ENCODE measurements at places on chromosomes 2 and 18. TPM values are rescaled to one million over a fixed set of nuclear protein-coding genes. Genes with fewer than 3 reads are reported as not detected.

AFF3 gene
- polyA plus RNA-seq, result 85.9 TPM

IL36A gene
- polyA plus RNA-seq, result not detected

GPR45 gene
- polyA plus RNA-seq, result not detected

SLC66A3 gene
- polyA plus RNA-seq, result 48.6 TPM

FRZB gene
- polyA plus RNA-seq, result 0.90 TPM

ZBTB7C gene
- not detected for polyA plus RNA-seq

GATA6 gene
- polyA plus RNA-seq, result not detected

NEB gene
- 1.4 TPM for polyA plus RNA-seq

PAX8 gene
- 0.85 TPM for polyA plus RNA-seq

EFEMP1 gene
- polyA plus RNA-seq, result not detected

SERPINB2 gene
- polyA plus RNA-seq, result not detected

CNDP2 gene
- 179 TPM for polyA plus RNA-seq

PRKAG3 gene
- polyA plus RNA-seq, result not detected

MFSD2B gene
- not detected for polyA plus RNA-seq

HJURP gene
- not detected for polyA plus RNA-seq

EIF2AK2 gene
- 40.0 TPM for polyA plus RNA-seq

HOXD9 gene
- not detected for polyA plus RNA-seq

SLC39A10 gene
- polyA plus RNA-seq, result 11.2 TPM

Measured in IgD-negative memory B cell (primary cell).